ENCODE measurements at places on chromosomes 7 and 10. TPM values are rescaled to one million over a fixed set of nuclear protein-coding genes. Genes with fewer than 3 reads are reported as not detected.

DNA sequence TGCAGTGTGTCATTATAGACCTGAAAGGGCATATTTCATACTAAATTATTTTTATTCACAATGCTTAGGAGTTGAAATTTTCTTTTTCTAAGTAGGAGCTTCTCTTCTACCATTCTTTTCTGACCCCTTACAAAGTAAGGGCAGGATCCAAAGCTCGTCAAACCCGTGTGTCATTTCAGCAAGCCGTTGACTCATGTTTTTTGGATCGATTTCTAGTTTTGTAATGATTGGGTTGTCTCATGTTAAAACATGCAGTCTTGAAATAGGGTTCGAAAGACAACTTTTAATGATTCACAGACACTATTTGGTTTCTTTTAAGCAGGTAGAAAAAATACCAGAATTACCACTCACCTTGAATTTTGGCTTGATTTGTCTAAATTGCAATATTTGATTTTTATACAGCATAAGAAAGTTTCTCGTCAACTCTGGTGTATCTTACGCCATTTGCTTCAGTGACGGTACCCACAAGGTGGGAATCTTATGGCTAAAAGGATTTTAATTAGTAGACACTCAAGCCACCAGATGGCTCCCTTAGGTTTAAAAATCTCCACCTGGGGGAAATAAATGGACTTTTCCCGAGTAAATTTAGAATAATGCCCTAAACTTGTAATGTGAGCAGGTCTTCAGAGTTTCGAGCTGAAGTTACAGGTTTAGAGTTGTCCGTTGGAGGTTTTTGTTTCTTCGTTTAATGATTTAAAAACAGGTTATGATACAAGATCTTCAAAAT is 283.4 kb downstream of the CCDC3 start:
- no peak overlapping the region for H3K4me3 ChIP-seq
- DNase-seq, result peak; percentile 28
- H3K27me3 ChIP-seq, result no peaks in the 10 kb centered on the region
- peaks cover 40% of the 10 kb centered on the region for H3K4me1 ChIP-seq
- no peaks in the 10 kb centered on the region for H3K36me3 ChIP-seq

- H3K4me3 ChIP-seq, result no peak overlapping the region
- H3K27me3 ChIP-seq, result no peaks in the 10 kb centered on the region
- H3K4me1 ChIP-seq, result no peaks in the 10 kb centered on the region
- H3K36me3 ChIP-seq, result no peaks in the 10 kb centered on the region
- no peak overlapping the region for H3K27ac ChIP-seq
These were observed 220.9 kb downstream of the RNLS start for GRCh38 chr10:88361995-88362807.

DNA sequence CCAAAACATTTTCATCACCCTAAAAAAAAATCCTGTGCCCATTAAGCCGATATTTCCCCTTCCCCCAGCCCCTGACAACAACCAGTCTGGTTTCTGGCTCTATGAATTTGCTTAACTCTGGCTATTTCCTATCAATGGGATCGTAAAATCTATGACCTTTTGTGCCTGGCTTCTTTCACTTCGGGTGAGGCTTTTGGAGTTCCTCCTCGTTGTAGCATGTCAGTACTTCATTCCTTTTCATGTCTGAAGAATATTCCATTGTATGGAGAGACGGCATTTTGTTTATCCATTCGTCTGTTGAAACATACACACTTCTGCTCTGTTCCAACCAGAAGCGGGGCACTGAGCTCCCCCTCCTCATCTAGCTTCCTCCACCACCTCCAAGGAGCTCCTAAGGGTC is 29.5 kb downstream of the TACC2 start:
- H3K27me3 ChIP-seq, result peaks cover 9% of the 10 kb centered on the region
- H3K4me3 ChIP-seq, result no peak overlapping the region
- H3K36me3 ChIP-seq, result no peaks in the 10 kb centered on the region
- H3K27ac ChIP-seq, result no peak overlapping the region
- no peak for DNase-seq
- no peaks in the 10 kb centered on the region for H3K4me1 ChIP-seq

DNA sequence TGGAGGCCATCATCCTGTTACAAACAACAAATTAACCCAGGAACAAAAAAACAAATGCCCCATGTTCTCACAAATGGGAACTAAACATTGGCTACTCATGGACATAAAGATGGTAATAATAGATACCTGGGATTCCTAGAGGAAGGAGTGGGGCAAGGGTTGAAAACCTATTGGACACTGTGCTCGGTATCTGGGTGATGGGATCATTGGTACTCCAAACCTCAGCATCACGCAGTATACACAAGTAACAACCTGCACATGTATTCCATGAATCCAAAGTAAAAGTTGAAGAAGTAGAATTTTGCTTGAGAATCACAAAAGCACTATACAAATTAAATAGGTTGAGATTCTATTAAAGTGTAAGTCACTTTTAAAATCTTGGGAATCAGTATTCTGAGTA is 16.7 kb downstream of the GHITM start:
- H3K4me3 ChIP-seq, result no peak overlapping the region
- H3K27me3 ChIP-seq, result no peaks in the 10 kb centered on the region
- peaks cover 36% of the 10 kb centered on the region for H3K4me1 ChIP-seq
- no peak overlapping the region for H3K27ac ChIP-seq
- peaks cover 26% of the 10 kb centered on the region for H3K36me3 ChIP-seq

DNA sequence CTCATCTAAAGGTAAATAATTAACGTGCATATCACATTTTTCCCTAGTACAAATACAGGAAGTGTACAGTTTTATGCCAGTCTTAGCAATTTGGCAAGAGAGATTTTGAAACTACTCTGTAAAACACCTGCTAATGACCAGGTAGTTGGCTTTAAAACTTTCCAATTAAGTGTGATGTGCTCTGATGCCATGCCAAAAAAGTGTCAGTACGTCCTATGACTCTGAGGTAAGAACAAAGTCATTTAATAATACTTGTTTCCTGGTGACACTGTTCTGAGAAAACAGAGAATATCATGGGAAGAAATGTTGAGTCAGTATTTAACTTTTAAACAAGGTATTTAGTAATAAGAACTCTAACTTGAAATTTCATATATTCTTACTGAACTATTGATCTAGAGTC is 9.6 kb downstream of the PDZD8 start:
- no peak overlapping the region for H3K27ac ChIP-seq
- no peak for DNase-seq
- no peak overlapping the region for H3K4me3 ChIP-seq
- peaks cover 58% of the 10 kb centered on the region for H3K4me1 ChIP-seq
- H3K36me3 ChIP-seq, result peaks cover 4% of the 10 kb centered on the region
- H3K27me3 ChIP-seq, result no peaks in the 10 kb centered on the region

- peaks cover 65% of the 10 kb centered on the region for H3K4me1 ChIP-seq
- H3K27me3 ChIP-seq, result no peaks in the 10 kb centered on the region
- DNase-seq, result no peak
- no peak overlapping the region for H3K27ac ChIP-seq
These were observed 2.7 kb downstream of the SP4 start for GRCh38 chr7:21430575-21430954.

Gene MCM10
- 70.6 TPM for total RNA-seq

GRCh38 chr7:28804157-28804556 is 154.0 kb downstream of the TRIL start:
- no peak for DNase-seq
- H3K36me3 ChIP-seq, result no peaks in the 10 kb centered on the region
- no peak overlapping the region for H3K27ac ChIP-seq
- H3K4me1 ChIP-seq, result no peaks in the 10 kb centered on the region
- no peaks in the 10 kb centered on the region for H3K27me3 ChIP-seq

Gene LAMB4
- not detected for total RNA-seq

Gene BEND7
- not detected for total RNA-seq

- H3K27me3 ChIP-seq, result peaks cover 6% of the 10 kb centered on the region
- no peak overlapping the region for H3K4me3 ChIP-seq
- no peak overlapping the region for H3K27ac ChIP-seq
These were observed 224.2 kb upstream of the KMT2E start for GRCh38 chr7:104789780-104790179.

DNA sequence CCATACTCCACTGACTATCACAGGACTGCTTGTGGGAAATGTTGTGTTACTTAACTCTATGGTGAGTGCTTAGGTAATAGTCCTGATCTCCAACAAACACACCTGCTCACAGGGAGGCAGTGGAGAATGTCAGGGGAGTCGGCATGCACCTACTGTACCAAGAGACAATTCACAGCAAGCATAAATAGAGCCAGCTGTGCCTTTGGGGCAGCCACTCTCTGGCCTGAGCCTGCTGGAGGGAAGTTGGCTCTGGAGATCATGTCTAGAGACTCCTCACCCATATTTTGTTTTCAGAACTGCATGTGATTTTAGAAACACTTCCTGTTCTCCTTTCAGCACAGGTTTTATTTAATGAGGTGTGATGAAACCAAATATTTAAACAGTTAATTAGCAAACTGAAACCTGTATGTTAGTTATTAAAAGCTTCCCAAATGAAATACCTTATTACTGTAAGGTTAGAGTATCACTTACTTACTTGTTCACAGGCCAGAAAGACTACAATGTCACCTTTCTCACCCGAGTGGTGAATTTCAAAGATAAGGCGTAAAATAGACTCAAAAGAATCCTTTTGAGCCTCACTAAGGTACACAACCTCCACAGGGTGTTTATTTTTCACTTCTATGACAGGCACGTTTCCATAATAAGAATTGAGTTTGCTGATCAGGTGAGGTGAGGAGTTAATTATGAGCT is 21.8 kb downstream of the DHX32 start:
- no peak overlapping the region for H3K4me3 ChIP-seq
- no peaks in the 10 kb centered on the region for H3K4me1 ChIP-seq
- no peaks in the 10 kb centered on the region for H3K36me3 ChIP-seq
- no peaks in the 10 kb centered on the region for H3K27me3 ChIP-seq
- no peak for DNase-seq

Gene ZNF12
- total RNA-seq, result 15.2 TPM

DNA sequence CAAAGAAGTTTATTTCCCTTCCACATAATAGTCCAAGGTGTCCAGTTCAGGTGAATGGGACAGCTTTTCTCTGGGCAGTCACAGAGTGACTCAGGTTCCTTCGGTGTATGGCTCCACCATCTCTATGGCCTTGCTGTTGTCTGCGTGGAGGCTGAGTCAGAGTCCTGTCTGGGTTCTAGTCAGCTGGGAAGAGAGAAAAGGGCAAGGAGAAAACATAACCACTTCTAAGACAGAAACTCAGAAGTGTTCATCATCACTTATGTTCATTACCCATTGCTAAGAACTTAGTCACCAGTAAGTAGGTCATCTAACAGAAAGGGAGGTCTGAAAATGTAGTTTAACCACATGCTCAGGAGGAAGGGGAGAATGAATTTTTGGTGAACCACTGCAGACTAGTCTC is 32.4 kb upstream of the CCDC7 start:
- H3K27me3 ChIP-seq, result no peaks in the 10 kb centered on the region
- peak overlapping the region; percentile 26 for H3K27ac ChIP-seq
- no peaks in the 10 kb centered on the region for H3K36me3 ChIP-seq
- no peak overlapping the region for H3K4me3 ChIP-seq

Gene PTPN20
- 1.5 TPM for total RNA-seq

Gene GARIN1A
- 0.10 TPM for total RNA-seq
